ENCODE measurements at places on chromosomes 11 and 22. TPM values are rescaled to one million over a fixed set of nuclear protein-coding genes. Genes with fewer than 3 reads are reported as not detected.

MLC1 gene
- total RNA-seq = 0.08 TPM

OR2AT4 gene
- not detected for total RNA-seq

SPTBN2 gene
- total RNA-seq = 0.88 TPM

HTR3A gene
- total RNA-seq = not detected

OR6A2 gene
- total RNA-seq = not detected

MAJIN gene
- total RNA-seq = not detected

PTPN5 gene
- not detected for total RNA-seq

GSTT2B gene
- total RNA-seq = 17.1 TPM

NXF1 gene
- 44.3 TPM for total RNA-seq

All from epithelial cell of alveolus of lung (primary cell).